CD4-positive, alpha-beta T cell treated with Interferon alpha-2 for 1 hour (primary cell): ENCODE measurements at places on chromosomes 11 and 22.

DNA sequence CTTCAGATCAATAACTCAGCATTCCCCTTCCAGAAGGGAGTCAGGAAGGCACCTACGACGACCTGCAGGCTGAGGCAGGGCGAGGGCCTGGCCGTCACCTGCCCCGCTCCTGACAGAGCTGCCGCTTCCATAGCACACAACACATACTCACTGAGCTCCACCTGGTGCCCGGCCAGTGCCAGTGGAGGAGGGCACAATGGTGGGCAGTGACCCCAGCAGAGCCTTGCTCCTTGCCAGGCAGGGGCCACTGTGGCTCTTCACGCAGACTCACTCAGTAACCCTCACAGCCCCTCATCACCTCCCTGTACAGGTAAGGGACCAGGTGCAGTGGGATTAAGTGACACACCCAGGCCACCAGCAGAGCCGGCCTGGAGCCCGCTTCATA, 24.6 kb downstream of the LRFN4 start:
- no peak for DNase-seq

- DNase-seq = no peak
These were observed 262.3 kb upstream of the MTNR1B start for GRCh38 chr11:92707173-92707619.

GRCh38 chr11:102590276-102591049, 34.7 kb downstream of the MMP20 start:
- no peak for DNase-seq

DNA sequence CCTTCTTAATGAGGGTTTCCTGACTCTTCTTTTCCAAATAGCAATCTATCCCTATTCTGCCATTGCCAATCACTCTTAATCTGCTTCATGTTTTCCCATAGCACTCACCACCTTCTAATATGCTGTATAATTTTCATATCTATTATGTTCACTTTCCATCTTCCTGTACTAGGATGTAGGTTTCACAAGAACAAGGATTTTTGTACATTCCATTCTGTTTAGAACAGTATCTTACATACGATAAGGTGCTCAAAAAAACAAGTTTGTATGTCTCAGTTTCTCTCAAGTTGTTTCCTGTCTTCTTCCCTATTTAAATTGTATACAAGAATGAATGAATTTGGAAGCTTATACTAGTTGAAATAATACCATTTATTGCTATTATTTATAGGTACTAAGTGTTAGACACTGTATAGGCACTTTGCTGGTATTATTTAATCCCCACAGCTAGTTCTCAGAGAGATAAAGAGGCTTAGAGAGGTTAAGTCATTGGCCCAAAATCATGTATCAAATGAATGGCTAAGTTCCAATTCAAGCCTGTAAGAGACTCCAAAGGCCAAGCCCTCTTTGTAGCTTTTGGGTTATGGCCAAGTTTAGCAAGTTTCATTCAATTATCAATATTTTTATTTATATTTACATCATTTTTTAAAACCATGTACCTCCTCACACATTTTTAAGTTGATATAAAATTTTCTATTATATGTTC, 134.7 kb downstream of the PAX6 start:
- no peak for DNase-seq

DNA sequence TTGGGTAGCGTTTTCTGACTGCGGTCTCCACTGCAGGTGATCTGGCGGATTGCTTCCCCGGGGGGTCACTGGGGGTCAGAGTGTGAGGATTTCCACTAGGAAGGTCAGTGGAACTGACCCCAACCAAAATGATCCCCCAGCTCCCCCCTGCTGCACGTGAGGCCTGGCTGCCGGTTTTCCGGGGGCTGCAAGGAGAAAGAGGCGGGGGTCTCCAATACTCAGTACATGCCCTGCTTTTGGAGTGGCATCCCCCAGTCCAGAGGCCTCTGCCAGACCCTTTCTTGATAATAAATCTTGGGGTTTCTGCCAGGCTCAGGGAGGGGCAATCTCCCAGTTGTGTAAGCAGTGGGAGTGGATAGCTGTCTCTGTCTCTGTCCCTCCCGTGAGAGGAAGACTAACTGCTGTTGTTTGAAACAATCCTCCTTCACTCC, 71.5 kb upstream of the RTL6 start:
- DNase-seq = no peak

- DNase-seq = peak; percentile 64
These were observed 101.8 kb downstream of the USP35 start for GRCh38 chr11:78290293-78291176.

GRCh38 chr11:106063009-106063408, 14.1 kb downstream of the KBTBD3 start:
- no peak for DNase-seq

DNA sequence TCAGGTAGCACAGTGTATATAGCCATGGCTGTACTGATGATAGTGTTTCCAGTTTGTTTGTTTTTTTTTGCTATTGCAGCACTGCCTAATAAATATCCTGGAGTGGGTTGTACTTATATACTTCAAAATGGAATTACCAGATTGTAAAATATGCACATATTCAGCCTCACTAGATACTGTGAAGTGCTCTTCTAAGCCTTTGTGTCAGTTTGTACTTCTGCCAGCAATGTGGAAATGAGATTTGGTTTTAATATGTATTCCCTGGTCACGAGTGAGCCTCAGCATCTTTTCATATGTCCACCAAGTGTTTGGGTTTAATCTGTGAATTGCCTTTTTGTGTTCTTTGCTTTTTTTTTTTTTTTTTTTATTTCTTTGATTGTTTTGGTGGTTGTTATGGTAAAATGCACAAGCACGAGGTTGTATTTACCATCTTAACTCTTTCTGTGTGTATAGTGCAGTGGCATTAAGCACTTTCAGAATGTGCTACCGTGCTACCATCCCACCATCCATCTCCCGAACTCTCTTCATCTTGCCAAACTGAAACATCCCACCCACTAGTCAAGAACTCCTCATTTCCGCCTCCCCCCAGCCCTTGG, 34.9 kb downstream of the ST3GAL4 start:
- no peak for DNase-seq

GRCh38 chr11:128448200-128448886, 139.0 kb downstream of the ETS1 start:
- DNase-seq = no peak

- no peak for DNase-seq
These were observed 14.9 kb upstream of the PRG2 start for GRCh38 chr11:57405271-57405860.

- no peak for DNase-seq
These were observed 3.6 kb downstream of the MTMR3 start for GRCh38 chr22:29886596-29886995.
